Activated T-helper 2 cell treated with anti-CD3 and anti-CD28 coated beads, Interferon-gamma antibody, Interleukin-2, Interleukin-4, amounts not matched to agents 10 μg/mL and 5 μg/mL and 100 μg/mL, durations not matched to agents 14 hours and 24 hours and 36 hours (primary cell): ENCODE measurements at places on chromosomes 1 and 21. TPM values are rescaled to one million over a fixed set of nuclear protein-coding genes. Genes with fewer than 3 reads are reported as not detected.

CYYR1 gene
- total RNA-seq: 0.07 and 0.21 TPM in 2 replicates

NBPF8 gene
- 14.3 and 15.3 TPM in 2 replicates for total RNA-seq

DNA sequence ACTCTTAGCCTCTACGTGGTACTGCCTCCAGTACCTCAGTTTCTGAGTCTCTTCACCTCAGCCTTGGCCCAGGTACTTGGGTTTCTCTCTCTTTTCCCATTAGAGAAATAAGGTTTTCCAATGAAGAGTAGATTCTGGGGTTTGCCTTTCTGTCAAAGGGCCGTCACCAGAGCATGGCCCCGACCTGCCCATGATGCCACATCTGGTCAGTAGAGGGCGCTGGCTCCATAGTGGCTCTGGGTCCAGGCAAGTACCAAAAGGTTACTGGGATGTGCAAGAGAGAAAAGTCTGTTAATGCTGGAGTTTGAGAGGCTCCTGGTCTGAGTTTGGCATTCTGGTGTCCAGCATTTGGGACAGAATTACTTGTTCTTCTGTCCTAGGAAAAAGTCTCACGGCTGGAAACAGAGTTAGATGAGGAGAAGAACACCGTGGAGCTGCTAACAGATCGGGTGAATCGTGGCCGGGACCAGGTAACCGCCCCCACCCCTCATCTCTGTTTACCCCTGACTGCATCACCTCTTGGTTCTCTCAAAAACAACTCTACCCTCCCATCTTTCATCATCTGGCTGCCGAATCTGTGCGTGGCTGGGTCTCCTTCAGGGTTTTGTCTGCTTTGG, 5.3 kb upstream of the TUFT1 start:
- DNase-seq: peak; percentile 66

DNA sequence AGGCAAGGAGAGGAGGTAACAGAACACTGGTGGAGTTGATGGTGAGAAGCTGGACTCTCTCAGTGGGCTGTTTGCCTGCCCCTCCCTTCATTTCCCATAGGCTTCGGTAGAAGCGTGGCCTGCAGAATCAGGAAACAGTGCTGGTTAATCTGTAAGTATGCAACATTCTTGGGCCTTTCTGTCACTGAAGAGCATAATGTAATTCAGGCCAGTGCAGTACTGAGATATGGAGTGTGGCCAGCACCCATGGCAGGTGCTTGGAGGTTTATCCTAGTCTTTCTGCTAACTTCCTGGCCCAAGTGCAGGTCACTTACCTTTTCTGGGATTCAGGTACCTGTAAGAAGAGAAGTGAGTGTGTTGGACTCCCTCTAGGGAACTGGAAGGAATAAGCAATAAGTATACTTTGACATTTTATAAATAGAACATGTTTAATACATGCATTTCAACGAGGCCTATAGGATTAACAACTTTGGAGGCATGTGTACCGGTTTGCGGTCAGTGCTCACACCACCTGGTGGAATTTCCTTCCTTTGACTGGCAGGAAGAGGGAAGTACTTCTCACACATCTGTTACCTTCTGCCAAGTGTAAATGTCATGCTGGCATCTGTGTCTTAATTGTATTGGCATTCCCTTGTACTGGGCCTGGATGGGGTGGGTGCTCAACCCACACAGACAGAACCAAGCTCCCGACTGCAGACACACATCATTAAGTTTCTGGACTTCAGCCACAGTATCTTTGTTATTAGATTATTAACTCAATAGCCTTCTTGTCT, 105.5 kb downstream of the KIF26B start:
- DNase-seq: no peak

- peak; percentile 63 for DNase-seq
These were observed 23.0 kb upstream of the LRRC8C start for GRCh38 chr1:89609781-89610456.

DNA sequence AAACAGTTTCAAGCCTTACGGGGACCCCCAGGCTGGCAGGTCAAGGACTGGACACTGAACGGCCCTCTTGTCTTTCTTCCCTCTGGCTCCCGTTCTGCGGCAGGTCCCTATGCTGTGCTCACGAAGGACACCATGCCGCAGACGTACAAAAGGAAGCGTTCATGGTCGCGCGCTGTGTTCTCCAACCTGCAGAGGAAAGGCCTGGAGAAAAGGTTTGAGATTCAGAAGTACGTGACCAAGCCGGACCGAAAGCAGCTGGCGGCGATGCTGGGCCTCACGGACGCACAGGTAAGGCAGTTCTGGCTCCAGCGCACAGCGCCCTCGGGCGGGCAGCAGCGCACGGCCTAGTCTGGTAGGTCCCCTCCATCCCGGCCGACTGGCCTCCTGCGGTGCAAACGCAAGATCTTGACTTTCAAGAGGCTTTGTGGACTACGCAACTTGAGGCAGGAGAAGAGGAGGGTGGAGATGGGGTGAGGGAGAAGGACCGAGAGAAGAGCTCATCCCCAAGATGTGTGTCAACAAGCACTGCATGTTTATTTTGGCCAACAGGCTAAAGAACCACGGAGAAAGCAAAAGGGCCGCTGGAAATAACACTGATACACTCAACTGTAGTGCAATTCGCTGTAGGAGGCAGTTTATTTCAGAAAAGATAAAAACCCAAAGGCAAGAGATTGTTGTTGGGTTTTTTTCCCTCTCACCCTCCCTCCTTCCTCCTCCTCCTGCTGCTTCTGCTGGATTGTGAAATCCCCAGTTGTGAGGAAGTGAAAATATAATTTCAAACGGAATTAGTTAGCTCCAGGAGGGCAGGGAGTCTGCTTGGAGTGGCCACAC, 3.0 kb downstream of the HLX start:
- DNase-seq: no peak

GRCh38 chr1:3706651-3707297, 45.5 kb upstream of the CCDC27 start:
- no peak for DNase-seq

DNA sequence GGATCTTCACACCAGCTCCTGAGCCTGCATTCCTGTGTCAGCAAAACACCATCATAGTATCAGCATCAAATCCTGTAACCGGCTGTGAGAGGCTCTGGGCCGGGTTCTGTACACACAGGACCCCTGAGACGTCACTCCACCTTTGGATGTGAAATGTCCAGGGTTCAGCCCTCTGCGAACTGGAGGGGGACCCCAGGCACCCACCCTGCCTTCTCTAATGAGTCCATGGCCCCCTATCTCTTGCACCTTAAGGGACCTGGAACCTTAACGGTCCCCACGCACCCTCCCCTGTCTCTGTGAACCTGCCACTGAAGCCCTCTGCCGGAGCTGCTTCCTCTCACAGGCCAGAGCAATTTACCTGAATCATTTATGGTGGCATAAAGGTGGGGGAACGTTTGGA, 257.8 kb downstream of the NPHP4 start:
- no peak for DNase-seq
